ENCODE measurements at places on chromosomes 16 and 17.

DNA sequence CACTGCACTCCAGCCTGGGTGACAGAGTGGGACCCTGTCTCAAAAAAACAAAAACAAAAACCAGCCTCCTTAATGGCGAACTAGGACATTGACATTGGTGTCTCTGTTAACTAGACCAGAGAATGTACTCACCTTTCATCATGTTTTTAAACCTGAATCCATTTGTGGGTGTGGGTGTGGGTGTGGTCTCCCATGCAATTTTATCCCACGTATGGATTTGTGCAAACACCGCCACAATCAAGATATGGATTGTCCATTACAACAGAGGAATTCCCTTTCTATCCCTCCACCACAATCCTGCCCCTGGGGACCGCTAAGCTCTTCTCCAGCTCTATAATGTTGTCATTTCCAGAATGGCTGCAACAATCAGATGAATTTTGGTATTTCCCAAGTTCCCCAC is 49.9 kb downstream of the DNAH17 start:
- DNase-seq, result no peak

GRCh38 chr17:71883258-71883657 is 237.6 kb upstream of the SOX9 start:
- no peak for DNase-seq

GRCh38 chr16:30949650-30950515 is 1.0 kb downstream of the ORAI3 start:
- DNase-seq, result no peak

DNA sequence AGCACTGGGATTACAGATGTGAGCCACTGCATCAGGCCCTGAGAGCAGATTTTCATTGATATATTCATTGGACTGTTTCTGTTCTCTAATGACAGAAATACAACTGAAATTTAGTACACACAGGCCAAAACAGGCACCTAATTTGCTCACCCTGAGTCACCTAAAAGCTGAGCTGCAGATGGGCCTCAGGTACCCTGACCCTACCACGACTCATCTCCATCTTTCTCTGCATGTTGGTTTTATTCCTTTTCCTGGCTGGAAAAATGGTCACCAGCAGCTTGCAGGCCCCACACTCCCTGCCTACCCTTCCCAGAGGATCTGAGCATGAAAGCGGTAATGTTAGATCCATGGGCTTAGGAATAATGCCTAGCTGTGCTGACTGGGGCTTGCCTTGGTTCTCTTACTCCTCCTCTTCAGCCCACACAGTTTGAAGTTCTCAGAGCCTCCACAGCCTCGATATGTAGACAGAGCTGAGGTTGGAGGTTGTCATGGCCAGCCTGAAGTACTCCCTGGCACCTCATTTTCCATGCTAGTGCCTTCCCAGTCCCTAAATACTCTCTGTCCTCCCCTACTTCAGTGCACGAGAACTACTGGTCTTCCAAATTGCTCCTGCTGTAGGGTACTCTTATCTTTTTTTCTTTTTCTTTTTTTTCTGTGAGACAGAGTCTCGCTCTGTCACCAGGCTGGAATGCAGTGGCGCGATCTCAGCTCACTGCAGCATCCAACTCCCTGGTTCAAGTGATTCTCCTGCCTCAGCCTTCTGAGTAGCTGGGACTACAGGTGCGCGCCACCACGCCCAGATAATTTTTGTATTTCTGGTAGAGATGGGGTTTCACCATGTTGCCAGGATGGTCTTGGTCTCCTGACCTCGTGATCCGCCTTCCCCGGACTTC is 51.1 kb downstream of the CENPV start:
- DNase-seq, result no peak

- DNase-seq, result no peak
Observed at GRCh38 chr17:12603566-12603965, 62.1 kb upstream of the MYOCD start.

DNA sequence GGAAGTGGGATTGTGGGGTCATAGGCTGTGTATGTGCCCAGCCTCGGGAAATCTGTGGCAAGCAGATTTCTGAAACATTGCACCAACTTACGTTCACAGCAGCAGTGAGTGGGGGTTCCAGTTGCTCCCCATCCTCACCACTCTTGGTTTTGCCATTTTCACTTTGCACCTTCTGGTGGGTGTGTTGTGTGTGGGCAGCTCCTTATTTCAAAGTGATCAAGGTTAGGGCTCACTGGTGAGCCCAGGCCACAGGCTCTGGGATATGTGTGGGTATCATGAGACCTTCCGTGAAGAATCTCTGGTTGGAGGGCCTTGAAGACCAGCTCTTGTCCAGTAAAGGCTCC is 29.5 kb upstream of the PRM1 start:
- DNase-seq, result no peak

DNA sequence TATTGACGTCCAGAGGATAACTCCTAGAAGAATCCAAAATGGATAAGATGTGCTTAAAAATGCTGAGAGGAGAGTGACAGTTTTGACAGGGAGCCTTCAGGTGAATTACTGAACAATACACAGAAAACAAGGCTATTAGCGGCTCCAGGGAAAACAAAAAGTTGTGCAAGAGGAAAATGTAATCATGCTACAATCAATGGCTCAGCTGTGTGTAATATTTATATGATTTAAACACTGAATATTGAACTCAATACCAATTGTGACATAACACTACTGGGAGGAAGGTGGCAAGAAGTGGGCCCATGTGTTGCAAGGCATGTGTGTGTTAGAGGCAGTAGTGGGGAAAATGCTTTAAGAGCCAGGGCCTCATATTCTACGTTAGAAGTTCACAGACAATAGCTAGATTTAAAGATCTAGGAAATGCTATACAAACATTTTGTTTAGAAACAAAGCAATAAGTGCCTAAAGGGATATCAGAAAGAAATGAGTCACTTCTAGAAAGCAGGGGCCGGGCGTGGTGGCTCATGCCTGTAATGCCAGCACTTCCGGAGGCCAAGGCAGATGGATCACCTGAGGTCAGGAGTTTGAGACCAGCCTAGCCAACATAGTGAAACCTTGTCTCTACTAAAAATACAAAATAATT is 253.2 kb upstream of the IRX5 start:
- no peak for DNase-seq

DNA sequence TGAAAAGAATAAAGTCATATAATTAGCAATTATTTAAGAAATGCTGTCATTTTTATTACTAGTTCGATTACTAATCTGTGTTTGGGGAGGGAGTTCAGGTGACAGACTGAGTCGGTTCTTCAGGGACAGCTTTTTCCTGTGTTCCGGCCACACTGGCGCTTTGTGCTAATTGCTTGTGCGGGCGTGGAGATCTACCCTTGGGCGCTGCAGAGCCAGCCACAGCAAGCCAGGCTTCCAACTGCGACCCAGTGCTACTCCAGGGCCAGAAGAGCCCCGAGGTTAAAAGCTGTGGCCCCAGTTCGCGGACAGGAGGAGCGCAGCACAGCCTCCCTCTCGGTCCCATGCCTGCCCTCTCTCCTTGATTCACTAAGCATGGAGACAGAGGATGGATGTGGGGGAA is 6.5 kb upstream of the OR2C1 start:
- DNase-seq, result no peak

DNA sequence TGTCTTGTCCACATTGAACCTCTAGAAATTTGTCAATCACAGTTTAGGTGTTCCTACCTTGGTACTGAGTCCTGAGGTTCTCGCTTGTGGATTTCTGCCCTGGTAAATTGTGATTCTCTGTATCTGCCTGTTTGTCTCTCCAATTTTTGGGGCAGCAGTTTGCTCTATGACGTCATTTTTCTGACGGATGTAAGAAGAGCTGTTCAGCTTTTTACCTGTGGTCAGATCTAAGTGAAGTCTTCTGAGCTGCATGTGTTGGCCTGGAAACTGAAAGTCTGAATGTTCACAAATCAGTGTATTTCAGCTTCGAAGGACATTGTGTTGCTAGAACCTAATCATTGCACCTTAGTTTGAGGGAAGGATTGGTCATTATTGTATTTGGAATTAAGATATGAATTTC is 63.4 kb downstream of the BCAS3 start:
- DNase-seq, result no peak

DNA sequence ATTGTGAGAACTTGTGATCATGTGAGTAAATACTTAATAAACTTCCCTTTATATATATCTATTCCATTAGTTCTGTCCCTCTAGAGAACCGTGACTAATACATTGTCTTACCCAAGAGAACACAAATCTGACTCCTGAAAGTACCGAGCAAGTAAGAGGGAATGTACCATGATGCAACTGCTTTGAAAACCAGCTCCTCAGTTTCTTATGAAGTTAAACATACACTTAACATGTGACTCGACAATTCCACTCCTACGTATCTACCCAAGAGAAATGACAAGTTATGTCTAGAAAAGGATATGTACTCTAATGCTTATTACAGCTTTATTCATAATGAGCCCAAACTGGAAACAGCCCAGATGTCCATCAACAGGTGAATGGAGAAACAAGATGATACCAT is 8.8 kb upstream of the GJD3 start:
- no peak for DNase-seq

- no peak for DNase-seq
Observed at GRCh38 chr17:49104511-49105074, 28.0 kb upstream of the B4GALNT2 start.

GRCh38 chr16:85528528-85529387 is 84.4 kb upstream of the GSE1 start:
- peak; percentile 33 for DNase-seq

- DNase-seq, result peak; percentile 69
Observed at GRCh38 chr17:82213251-82214011, 789 bp upstream of the CCDC57 start.

GRCh38 chr17:44906010-44906646 is 6.9 kb upstream of the EFTUD2 start:
- DNase-seq, result no peak

DNA sequence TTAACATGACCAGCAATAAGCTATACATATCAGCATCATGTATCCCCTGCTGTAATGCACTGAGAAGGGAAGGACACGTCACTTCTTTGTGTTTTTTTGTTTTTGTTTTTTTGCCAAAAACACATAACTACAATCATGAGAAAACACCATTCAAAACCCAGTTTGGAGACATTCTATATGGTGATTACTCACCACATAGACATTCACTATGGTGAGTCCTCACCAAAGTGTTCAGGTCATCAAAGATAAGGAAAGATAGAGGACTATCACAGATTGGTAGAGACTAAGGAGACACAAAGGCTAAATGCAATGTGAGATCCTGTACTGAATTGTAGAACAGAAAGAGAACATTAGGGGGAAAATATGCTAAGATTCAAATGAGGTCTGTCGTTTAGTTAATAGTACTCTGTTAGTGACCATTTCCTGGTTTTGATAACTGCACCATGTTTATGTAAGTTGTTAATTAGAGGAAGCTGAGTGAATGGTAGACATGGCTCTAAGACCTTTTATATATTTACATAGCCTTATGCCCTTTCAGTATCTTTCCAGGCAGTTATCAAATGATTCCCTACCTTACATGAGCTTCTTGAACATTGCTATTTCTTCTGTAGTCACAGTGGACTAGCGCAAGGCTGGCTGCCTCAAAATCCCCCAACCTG is 46.6 kb downstream of the PIK3R5 start:
- no peak for DNase-seq

DNA sequence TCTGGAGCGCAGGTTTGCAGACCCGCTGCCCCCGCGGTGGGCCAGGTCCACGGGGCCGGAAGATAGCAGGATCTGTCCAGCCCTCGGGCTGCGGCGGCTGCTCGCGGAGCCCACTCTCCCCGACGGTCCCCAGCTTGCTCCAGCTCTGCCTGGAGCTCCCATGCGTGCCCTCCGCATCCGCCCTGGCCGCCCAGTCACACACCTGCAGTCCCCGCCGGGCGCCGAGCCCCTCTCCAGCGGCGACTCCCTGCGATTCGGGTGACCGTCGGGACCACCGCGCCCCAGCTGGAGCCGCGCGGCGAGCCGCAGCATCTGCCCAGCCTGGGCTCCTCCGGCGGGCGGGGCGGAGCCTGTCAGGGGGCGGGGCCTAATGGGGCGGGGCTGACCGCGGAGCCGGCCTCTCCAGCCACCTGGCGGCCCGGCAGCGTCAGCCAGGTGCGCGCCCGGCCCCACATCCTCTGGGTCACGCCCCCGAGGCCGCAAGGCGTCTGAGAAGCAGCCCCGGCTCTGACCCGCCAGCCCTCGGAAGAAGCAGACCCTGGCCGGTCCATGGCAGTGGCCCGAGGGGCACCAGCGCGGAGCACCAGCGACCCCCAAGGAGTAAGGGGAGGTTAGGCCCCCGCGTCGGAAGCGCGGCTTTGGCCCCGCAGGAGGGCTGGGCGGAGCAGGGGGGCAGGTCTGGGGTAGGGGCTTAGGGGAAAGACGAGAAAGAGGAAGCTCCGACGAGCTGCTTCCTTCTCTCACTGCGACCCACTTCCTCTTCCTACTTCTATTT is at the start of gene PIK3R5:
PIK3R5 (minus strand) TSS at position 314 of the 775 bp plus-strand sequence. CDS start 54,213 bp downstream, outside the sequence.
- DNase-seq, result peak; percentile 66

- DNase-seq, result no peak
Observed at GRCh38 chr17:80519091-80519781, 25.4 kb upstream of the RPTOR start.

DNA sequence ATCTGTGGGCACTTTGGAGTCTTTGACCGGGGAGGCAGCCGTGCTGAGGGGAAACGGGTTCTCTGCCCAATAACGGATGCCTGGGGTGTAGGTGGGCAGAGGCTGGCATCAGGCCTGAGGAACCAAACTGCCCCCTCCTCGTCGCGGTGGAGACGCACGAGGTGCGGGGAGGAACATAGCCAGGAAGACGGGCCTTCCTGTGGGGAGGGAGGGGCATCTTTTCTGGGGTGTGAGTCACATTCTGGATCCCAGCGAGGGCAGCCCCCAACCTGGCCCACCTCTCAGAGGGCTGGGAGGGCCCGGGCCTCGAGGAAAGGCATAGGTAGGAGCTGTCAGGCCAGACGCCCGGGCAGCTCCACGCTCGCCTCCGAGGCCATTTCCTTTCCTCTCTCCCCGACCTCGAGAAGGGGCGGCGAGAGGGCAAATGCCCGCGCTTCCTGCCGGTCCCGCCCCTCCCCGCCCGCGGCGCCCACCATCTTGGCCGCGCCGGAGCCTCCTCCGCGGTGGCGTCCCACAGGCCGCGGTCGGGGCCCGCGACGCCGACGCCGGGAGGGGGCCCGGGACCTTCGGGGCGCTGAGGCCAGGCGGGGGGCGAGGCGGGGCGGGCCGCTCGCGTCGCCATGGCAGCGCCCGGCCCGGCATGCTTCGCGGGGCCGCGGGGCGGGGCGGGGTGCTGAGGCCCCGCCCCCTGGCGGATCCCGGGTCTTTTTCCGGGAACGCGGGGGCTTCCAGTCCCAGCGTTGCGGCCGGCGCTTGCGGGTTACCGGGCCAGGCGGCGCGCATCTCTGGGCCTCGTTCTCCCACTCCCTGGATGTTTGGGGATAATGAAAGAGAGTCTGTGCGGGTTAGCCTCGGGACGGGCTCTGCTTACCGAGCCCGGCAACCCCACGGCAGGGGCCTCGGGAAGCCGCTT is 13.2 kb downstream of the RAI1 start:
- DNase-seq, result peak; percentile 56

DNA sequence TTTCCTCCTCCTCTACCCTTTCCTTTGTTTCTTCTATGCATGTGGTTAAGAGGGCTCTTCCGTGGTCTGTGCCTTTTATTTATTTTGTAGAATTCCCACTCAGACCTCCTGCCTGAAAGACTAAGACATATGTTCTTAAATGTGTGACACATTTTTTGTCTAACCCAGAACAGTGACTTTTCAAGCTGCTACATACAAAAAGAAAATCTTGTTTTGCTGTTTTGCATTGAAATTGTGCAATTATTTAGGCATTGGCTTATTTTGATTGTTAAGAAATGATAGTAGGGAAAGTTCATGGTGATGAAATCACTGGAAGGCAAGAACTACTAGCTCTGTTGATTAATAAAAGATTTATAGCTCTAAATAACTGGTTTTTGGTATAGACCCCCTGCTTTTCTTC is 76.8 kb downstream of the TUBD1 start:
- no peak for DNase-seq

Measured in effector memory CD8-positive, alpha-beta T cell (primary cell).